ENCODE measurements at places on chromosomes 16 and 17.

- DNase-seq, result peak; percentile 75
Measured at GRCh38 chr17:62109378-62109902, 44.4 kb upstream of the MED13 start.

- DNase-seq, result no peak
Measured at GRCh38 chr17:79617740-79618382, 7.0 kb upstream of the RBFOX3 start.

- DNase-seq, result no peak
Measured at GRCh38 chr17:72249441-72249840, 128.6 kb downstream of the SOX9 start.

DNA sequence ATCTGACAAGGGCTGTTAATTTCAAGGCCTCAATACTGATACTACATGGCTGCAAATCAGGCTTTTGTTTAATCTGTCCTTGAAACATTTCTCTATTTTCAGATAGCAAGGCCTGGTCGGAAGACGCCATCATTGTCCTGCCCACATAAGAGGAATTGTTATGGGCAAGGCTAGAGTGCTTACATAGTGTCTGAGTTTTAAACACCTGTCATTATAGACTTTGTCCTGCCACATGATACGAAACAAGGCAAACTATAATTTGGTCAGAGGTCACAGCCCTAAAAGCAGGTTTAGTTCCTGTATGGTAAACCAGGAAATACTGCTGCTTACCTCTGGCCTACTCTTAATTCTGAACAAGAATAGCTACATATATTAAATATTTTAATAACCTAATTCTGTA, 104.4 kb downstream of the SSH2 start:
- DNase-seq, result no peak

GRCh38 chr16:75919664-75920063, 193.4 kb upstream of the CPHXL start:
- no peak for DNase-seq

DNA sequence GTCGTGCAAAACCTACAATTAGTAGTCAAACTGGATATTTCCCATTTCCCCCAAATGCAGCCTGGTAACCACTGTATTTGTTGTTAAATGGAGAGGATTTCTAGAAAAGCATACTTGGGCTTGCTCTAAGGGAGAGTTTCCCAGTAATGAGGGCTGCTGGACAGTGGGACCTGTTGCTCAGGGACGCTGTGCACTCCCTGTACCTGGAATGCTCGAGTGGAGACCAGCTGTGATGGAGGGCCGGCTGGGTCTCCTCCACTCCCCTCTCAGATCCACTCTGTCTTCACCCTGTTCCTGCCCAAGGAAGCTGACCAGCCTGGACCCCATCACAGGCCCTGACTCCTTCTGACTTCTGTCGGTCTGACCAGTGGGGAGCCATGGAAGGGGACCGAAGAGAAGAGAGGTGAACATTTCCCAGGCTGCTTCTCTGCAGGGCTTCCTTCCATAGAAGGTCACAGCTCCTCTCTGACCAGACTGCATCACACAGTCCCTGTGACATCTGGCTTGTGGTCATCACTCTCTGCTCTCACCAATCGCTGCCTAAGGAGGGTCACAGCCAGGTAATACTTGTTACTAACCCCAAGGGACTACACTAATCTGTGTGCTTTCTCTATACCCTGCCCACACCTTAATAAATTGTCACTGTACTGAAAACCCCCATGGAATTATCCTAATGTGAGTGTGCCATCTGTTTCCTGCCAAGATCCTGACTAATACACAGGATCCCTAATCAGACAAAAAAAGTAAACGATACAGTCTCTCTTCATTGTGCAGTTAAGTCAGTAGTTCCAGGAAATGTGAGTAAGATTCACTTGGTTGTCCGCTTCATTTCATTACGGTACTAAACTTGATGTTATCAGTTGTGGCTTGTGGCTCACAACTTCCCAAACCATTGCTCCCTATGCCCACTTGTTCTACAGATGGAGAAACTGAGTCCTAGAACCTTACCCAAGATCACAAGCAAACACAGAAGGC, 102.4 kb downstream of the CCT6B start:
- DNase-seq, result no peak

GRCh38 chr17:82350182-82351030, 8.6 kb upstream of the TEX19 start:
- DNase-seq, result peak; percentile 28

GRCh38 chr16:85125570-85126393, 13.5 kb upstream of the CIBAR2 start:
- DNase-seq, result no peak

GRCh38 chr17:17985555-17985954, 12.9 kb downstream of the DRC3 start:
- no peak for DNase-seq

GRCh38 chr16:83733301-83733700, 74.5 kb upstream of the HSBP1 start:
- DNase-seq, result no peak

- no peak for DNase-seq
Measured at GRCh38 chr17:19304751-19305150, 57.8 kb downstream of the B9D1 start.

DNA sequence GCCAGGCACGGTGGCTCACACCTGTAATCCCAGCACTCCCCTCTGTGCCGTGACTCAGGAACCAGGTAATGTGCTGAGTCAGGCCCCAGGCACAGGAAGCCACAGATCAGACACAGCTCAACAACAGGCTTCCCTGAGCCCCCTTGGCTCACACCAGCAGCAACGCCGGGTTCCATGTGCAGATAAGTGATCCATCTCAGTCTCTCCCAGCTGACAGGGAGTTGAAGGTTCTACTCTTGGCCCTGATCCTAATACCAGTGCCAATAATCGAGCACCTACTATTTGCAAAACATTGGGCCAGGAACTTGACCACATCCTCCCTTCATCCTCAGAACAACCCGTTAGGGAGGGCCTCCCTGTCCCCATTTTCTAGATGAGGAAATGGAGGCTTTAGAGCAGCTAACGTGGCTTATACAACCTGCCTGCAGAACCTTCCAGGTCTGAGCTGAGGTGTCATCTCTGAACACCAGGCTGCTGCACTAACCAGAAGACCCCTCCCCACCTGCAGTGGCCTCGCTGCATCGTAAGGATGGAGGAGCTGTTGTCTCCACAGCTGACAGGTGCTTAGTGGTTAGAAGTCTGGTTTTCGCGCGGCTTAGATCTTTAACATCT, 64.8 kb upstream of the AMZ2 start:
- no peak for DNase-seq

DNA sequence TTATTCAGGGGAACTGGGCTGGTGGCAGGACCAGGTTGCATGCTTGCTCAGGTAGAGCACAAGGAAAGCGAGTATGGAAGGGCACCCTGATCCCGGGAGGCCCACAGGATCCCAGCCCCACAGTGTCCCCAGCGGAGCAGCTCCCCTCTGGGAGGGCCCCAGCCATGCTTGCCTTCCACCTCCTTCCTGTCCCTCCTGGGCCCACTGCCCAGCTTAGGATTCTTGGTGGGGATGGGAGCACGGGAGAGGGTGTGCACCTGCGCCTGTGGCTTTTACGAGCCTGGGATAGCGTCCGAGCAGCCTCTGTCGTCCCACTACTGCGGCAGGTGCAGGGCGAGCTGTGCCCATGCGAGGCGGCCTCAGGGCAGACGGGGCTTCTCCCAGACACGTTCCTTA, 114.5 kb downstream of the BANP start:
- DNase-seq, result no peak

All from AG10803 (cell line).